PC-3 (cell line): ENCODE measurements at places on chromosomes 12 and 14. TPM values are rescaled to one million over a fixed set of nuclear protein-coding genes. Genes with fewer than 3 reads are reported as not detected.

DNA sequence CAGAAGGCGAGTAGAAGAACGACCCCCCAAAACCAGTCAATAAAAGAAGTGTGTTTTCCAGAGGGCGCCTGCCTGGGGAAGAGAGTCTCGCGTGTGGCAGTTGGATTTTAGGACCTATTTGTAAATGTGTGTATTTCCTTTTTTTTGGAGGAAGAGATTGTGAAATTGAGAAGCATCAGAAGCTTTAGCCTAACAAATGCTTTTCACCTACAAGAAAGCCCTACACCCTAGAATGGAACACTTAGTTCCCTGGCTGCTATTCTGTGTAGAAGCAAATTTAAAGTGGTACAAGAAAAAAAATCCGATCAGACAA is 1.3 kb downstream of the RCOR1 start:
- H3K36me3 ChIP-seq, result peaks cover 8% of the 10 kb centered on the region
- no peak overlapping the region for H3K27ac ChIP-seq
- no peak for DNase-seq
- peak overlapping the region; percentile 94 for H3K4me3 ChIP-seq

FSCB gene
- total RNA-seq, result 0.12 and 0.15 TPM in 2 replicates

DNA sequence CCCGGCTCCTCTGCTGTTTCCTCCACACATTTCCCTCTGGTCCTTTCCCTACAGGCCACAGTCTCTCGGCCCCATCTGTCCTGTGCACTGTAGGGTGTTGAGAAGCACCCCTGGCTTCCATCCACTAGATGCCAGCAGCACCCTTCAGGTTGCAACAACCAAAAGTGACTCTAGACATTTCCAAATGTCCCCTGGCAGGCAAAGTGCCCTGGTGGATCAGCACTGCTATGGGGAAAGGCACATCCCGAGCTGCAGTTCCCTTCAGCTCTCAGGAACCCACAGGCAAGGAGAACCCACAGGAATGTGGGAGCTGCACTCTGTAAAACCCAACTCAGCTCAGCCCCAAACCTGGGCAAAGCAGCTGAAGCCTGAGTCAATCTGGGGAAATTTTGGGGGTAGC is 77.0 kb downstream of the RBM19 start:
- no peak overlapping the region for H3K4me3 ChIP-seq
- H3K4me1 ChIP-seq, result no peaks in the 10 kb centered on the region
- peaks cover 14% of the 10 kb centered on the region for H3K36me3 ChIP-seq

GRCh38 chr12:120199025-120199424 is 1.9 kb downstream of the RPLP0 start:
- H3K4me1 ChIP-seq, result peaks cover 54% of the 10 kb centered on the region
- H3K36me3 ChIP-seq, result peaks cover 45% of the 10 kb centered on the region
- peak overlapping the region; percentile 67 for H3K27ac ChIP-seq
- peak; percentile 34 for DNase-seq
- H3K27me3 ChIP-seq, result no peaks in the 10 kb centered on the region

INSM2 gene
- 0.07 TPM in 1 of 2 replicates, not detected in the other for total RNA-seq

DNA sequence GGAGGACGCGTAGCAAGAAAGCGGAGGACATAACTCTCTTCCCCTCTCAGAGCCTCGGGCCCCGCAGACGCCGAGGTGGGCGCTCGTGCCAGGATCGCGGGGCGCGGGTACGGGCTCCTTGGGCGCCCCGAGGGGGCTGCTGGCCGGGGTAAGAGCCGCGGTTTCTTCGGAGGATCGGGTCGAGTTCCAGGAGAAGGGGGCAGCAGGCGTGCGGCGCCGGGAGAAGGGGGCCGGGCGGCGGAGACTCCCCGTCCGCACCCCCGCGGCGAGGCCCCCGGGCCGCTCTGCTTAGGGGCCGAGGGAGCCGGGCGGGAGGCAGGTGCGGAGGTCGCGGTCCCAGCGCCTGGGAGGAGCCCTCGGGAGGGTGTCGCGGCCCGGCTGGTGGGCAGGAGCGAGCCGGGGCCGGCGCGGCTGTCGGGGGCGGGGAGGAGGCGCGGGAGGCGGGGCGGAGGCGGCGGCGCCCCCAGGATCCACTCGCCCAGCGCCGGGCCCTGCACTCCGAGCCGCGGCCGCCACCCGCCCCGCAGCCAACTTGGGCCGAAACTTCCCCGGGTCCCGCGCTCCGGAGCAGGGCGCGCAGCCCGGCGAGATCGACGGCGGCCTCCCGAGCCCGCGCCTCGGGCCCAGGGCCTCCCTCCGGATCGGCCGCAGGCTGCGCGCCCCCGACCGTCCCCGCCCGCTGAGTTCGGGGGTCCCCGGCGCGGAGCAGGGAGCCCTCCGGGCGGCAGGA is 64.4 kb downstream of the FBXL14 start:
- H3K36me3 ChIP-seq, result no peaks in the 10 kb centered on the region
- no peak overlapping the region for H3K27ac ChIP-seq
- H3K4me1 ChIP-seq, result peaks cover 10% of the 10 kb centered on the region
- peaks cover 13% of the 10 kb centered on the region for H3K27me3 ChIP-seq
- H3K4me3 ChIP-seq, result no peak overlapping the region

TPH2 gene
- not detected in 2 replicates for total RNA-seq

C14orf93 gene
- total RNA-seq, result 5.8 and 6.2 TPM in 2 replicates

GRCh38 chr14:26067786-26068459 is 529.9 kb downstream of the NOVA1 start:
- no peaks in the 10 kb centered on the region for H3K4me1 ChIP-seq
- DNase-seq, result no peak
- no peak overlapping the region for H3K27ac ChIP-seq
- H3K36me3 ChIP-seq, result no peaks in the 10 kb centered on the region
- no peak overlapping the region for H3K4me3 ChIP-seq

DNA sequence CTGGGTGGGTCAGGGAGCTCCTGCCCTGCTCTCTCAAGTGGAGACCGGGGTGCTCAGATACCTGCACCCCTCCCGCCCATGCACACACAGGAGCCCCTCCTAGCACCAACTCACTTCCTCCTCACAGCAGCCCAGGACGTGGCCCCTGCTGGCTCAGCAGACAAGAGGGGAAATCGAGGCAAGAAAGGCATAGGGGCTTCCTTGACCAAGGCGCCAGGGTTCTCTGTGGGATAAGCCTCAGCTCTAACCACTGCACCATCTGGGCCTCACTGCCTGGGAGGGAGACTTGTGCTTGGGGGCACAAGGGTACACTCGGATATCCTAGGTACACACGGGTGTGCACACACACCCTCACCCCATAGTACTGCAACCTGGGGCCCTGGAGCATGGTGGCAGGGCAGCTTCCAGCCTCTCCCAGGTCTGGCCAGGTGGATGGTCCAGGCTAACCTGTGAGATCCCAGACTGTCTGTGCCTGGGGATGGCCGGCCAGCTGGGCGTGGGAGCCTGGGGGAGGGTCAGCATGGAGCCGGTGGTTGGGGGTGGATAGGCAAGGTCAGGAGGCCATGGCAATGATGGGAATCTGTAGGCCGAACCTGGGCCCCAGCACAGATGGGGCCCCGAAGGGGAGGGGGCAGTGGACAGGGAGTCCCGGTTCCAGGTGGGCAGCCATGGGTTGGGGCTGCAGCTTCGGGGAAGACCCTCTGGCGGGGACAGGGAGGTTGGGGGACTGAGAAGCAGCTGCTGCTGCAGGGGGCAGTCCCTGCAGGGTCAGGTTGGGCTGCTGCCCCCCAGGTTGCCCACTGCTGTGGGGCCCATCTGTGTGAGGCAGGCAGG is 312.4 kb downstream of the TMEM121 start:
- no peak for DNase-seq
- no peak overlapping the region for H3K4me3 ChIP-seq
- no peaks in the 10 kb centered on the region for H3K4me1 ChIP-seq
- no peaks in the 10 kb centered on the region for H3K36me3 ChIP-seq
- H3K27me3 ChIP-seq, result peaks cover 32% of the 10 kb centered on the region

DNA sequence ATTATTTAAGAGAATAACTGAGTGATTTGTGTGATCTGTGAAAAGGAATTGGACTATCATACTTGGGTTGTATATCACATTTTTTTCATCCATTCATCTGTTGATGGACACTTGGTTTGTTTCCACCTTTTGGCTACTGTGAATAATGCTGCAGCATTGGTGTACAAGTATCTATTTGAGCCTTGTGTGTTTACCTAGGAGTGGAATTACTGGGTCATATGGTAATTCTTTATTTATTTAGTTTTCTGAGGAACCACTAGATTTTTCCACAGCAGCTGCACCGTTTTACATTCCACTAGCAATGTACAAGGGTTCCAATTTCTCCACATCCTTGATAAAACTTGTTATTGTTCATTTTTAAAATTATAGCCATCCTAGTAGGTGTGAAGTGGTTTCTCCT is 56.1 kb downstream of the APAF1 start:
- no peak overlapping the region for H3K27ac ChIP-seq
- H3K4me1 ChIP-seq, result no peaks in the 10 kb centered on the region; the same call in 1 of the 2 replicates
- DNase-seq, result no peak
- no peak overlapping the region for H3K4me3 ChIP-seq

DNA sequence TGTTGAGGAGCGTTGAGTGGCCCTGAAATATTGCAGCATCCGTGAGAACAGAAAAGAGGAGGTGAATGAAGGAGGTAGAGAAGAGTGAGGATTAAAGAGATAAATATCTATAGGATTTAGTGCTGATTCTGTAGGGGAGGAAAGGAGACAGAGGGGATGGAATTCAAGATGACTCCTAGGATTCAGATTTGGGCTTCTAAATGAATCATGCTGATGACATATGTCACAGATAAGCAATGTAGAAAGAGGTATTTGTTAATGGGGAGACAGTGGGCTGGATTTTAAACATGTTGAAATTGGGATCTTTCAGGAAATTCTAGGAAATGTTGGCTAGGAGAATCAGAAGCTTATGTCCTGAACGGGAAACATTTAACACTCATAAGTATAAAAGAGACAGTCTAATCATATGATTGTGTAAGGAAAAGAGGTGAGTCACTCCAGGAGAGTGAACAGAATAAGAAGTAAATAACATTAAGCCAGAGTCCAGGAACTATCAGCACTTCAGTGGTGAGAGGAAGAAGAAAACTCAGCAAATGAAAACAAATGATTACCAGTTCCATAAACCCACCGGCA is 58.1 kb upstream of the DIO2 start:
- DNase-seq, result peak; percentile 44
- H3K36me3 ChIP-seq, result no peaks in the 10 kb centered on the region
- no peaks in the 10 kb centered on the region for H3K27me3 ChIP-seq
- H3K27ac ChIP-seq, result no peak overlapping the region
- H3K4me1 ChIP-seq, result peaks cover 11% of the 10 kb centered on the region; the same call in 1 of the 2 replicates

PAX9 gene
- 14.3 and 14.9 TPM in 2 replicates for total RNA-seq

KERA gene
- total RNA-seq, result not detected in 2 replicates

DNA sequence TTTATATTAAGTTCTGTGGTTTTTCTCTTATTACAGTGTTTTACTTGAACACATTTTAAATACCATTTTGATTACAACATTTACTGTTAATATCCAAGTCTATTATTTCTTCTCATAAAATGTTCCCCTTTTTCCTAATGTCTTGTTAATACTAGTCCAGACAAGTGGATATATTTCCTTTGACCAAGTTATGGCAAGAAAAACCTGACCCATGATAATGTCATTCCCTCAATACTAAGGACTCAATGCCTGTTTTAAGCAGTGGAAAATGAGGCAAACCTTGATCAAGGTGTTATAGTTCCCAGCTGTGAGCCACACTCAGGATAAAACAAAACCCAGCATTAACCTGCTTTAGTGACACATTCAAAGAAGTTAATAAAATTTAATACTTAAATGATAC is 12.2 kb downstream of the TRMT5 start:
- H3K4me1 ChIP-seq, result peaks cover 5% of the 10 kb centered on the region; the same call in 1 of the 2 replicates
- H3K36me3 ChIP-seq, result peaks cover under 1% of the 10 kb centered on the region; the same call in 1 of the 2 replicates
- H3K27me3 ChIP-seq, result no peaks in the 10 kb centered on the region
- no peak for DNase-seq
- no peak overlapping the region for H3K4me3 ChIP-seq

DNA sequence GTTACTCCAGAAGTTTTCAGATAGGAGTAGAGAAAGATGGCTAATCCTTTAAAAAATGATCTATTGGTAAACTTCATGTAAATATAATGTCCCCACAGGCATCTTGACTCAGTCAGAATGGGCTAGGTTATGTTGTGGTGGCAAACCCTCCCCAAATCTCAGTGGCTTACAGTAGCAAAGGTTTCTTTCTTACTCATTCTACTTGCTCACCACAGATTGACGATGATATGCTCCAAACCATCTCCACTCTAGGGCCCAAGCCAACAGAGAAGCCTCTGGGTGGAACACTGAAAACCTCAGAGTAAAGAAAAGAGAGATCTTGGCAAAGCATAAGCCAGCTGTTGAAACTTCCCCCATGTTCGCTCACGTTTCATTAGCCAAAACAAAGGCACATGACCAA is 146.4 kb downstream of the EMP1 start:
- no peak overlapping the region for H3K4me3 ChIP-seq
- peak overlapping the region; percentile 39; the same call in 1 of the 2 replicates for H3K27ac ChIP-seq
- no peak for DNase-seq
- H3K36me3 ChIP-seq, result no peaks in the 10 kb centered on the region

C14orf180 gene
- not detected in 2 replicates for total RNA-seq

GRCh38 chr14:44530475-44530874 is 23.4 kb upstream of the FSCB start:
- 0 out of 2 replicates have a peak, but pooled peaks cover 12% of the 10 kb centered on the region for H3K4me1 ChIP-seq
- DNase-seq, result peak; percentile 48
- H3K27ac ChIP-seq, result no peak overlapping the region
- no peaks in the 10 kb centered on the region for H3K27me3 ChIP-seq
- no peak overlapping the region for H3K4me3 ChIP-seq

- H3K36me3 ChIP-seq, result no peaks in the 10 kb centered on the region
- H3K27ac ChIP-seq, result peak within 1 kb of the TSS; percentile 9
- no peaks in the 10 kb centered on the region for H3K27me3 ChIP-seq
- DNase-seq, result peak; percentile 78
- H3K4me3 ChIP-seq, result peak within 1 kb of the TSS; percentile 89
- peaks cover 36% of the 10 kb centered on the region for H3K4me1 ChIP-seq
Measured at GRCh38 chr12:6765634-6766581, at the start of gene PTMS. PTMS (plus strand) TSS chr12:6766363; CDS start chr12:6766706, 343 bp downstream.

PRB2 gene
- total RNA-seq, result not detected in 2 replicates

DNA sequence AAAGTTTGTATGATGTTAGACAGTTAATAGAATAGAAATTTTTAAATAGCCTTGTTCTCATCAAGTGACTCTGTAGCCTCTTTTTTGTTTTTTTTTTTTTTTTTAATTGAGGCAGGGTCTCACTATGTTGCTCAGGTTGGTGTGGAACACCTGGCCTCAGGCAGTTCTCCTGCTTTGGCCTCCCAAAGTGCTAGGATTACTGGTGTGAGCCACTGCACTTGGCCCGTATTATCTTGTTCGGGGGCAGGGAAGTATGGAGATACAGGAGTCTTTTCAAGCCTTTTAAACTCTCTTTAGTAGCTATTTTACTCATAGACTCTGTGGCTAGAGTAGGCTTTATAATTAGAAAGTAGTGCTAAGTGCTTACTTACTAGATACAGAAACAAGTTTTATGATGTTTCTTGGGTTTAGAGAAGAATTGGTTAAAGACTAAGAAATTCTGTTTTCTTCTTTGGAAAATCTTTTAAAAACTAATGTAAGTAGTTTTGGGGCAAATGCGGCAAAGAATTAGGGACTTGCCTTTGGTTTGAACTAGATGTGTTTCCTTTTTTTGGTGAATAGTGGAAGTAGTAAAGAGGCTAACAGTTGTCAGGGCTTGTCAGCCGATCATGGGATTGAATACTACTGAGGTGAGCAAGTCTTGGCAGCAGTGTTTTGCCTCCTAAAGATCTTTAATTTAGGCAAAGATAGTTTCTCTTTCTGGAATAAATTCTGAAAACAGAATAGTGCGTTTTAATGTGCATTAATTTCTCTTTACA is 31.3 kb downstream of the FBXO34 start:
- peaks cover 8% of the 10 kb centered on the region; the same call in 1 of the 2 replicates for H3K4me1 ChIP-seq
- no peaks in the 10 kb centered on the region for H3K27me3 ChIP-seq
- peaks cover 4% of the 10 kb centered on the region; the same call in 1 of the 2 replicates for H3K36me3 ChIP-seq

CLEC2A gene
- not detected in 2 replicates for total RNA-seq
